ENCODE measurements at places on chromosomes 3 and 15.

DNA sequence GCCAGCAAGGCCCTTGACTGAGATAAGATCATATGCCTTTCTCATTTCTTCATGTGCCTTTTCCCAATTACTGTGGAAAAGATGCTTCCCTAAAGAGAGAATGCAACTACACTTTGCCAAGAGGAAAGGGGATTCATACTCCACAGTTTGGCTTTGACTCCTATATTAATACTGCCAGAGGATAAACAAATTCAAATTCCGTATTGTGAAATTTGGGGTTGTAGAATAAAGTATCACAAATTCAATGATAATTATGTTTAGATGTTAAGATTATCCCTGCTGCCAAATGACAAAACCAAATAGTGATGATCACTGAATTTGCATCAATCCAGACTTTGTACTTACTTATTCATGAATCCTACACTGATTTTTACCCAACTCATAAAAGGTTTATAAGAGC is 88.5 kb upstream of the MNS1 start:
- DNase-seq, result no peak

- DNase-seq, result no peak
Observed at GRCh38 chr3:146536681-146537080, 7.7 kb downstream of the PLSCR1 start.

- DNase-seq, result no peak
Observed at GRCh38 chr3:197511130-197511529, 44.6 kb downstream of the BDH1 start.

GRCh38 chr3:129413687-129414506 is 14.5 kb downstream of the EFCAB12 start:
- no peak for DNase-seq

- no peak for DNase-seq
Observed at GRCh38 chr15:62474771-62475124, 309.7 kb upstream of the C2CD4B start.

- DNase-seq, result no peak
Observed at GRCh38 chr3:138062626-138063025, 52.7 kb downstream of the CLDN18 start.

- DNase-seq, result no peak
Observed at GRCh38 chr3:105842943-105843342, 25.9 kb downstream of the CBLB start.

- no peak for DNase-seq
Observed at GRCh38 chr3:148532326-148532725, 165.4 kb upstream of the AGTR1 start.

DNA sequence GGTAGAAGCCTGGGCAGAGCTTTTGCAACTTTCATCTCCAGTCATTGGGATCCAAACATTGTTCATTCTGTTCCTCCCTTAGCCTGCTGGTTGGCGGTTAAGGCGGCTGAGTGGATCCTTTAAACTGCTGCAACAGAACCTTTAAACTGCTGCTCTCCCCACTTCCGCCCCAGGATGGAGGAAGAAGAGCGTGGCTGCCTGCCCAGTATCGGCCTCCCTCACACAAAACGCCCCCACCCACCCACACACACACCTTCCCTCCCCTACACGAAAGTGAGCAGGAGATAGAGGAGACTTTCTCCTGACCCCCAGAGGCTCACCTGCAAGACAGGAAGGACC is 460 bp upstream of the ZMAT3 start:
- DNase-seq, result no peak

- no peak for DNase-seq
Observed at GRCh38 chr3:125622381-125622791, 27.1 kb upstream of the OSBPL11 start.

DNA sequence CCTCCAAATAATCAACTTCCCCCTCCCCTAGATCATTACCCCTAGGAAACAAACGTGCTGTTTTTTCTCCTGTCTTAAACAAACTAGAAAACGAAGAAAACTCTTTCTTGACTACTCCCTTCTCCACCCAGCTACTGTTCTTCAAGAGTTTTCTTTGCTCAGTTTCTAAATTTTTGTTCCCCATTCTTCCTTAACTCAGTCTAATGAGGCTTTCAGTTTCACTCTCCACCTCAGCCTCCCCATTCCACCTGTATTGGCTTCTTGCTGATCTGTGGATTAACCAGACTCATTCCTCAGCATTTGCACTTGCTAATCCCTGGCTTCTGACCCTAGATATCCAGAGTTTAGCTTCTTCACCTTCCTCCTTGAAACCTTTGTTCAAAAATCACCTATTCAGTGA is 26.8 kb downstream of the SERPINI1 start:
- DNase-seq, result no peak

DNA sequence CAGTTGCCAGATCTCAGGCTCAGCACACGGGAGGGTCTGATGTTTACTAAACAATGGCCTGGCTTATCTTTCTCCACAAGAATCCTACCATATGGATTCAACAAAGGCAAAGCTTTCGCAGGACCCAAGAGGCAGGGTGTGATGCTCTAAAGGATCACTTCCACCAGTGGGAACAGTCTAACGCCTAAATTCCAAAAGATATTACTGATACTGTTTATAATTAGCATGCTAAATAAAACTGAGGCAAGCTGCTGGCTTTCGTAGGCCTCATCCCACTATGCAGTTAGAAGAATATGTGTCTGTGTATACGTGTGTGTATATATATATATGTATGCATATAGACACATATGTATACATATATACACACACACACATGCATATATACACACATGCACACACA is 22.3 kb downstream of the RORA start:
- no peak for DNase-seq

DNA sequence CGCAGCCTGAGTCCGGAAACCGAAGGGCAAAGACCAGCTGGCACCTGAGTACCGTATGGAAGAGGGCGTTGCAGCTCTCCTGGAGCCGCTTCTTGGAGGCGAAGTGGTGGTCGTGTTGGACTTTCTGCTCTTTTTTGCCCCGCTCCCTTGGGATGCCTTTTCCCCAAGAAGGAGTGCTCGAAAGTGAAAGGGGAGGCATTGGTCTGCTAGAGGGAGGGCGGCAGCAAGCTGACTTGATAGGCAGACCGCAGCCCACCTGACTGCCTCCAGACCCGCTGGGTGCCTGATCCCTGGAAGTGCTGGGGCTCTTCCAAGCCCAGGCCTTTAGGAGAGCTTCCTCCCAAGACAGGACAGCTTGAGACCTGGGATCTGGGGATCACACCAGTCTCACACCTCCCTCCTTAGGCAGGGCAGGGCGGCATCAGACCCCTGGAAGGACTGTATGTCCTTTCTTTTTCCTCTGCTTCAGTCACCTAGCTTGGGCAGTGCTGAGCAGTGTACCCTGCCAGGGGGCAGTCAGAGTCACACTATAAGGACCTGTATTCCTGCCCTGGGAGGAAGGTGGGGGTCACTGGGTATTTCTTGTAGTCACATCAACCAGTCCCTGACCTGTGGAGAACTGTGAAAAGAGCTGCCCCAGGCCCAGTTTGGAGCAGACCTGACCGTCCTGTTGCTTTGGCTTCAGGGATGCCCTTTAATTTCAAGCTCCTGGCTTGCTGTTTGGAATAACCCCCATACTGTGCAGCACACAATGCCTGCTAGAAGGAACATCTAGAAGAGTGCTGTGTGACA is 2.1 kb downstream of the ACVR2B start:
- DNase-seq, result no peak

DNA sequence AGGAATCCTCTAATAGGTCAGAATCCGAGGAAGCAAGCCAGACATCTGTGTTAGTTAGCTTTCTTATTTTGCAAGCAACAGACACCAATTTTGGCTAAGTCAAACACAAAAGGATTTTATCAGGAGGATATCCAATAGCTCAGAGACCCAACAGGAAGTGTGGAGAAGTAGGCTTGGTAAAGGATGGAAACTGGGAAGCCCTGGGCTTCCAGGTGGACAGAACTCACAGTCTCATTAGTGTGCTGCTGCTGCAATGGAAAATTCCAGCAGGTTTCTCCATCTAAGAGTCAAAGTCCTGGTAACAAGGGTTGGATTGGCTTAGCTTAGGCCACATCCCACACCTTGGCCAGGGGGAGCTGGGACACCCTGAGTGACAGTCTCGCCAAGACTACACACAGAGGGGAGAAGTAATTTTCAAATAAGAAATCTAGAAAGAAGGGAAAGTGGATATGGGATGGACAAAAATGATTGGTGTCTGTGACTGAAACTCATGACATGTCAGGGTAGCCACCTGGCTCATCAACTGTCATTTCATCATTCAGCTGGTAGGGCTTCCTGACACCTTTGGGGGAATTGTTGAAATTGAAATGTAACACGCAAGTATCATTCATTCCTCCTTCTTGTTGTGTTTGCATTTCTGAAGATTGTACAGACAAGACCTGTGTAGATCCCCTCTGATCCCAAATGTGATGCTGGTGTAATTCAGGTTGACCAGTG is 158.6 kb downstream of the THSD4 start:
- no peak for DNase-seq

DNA sequence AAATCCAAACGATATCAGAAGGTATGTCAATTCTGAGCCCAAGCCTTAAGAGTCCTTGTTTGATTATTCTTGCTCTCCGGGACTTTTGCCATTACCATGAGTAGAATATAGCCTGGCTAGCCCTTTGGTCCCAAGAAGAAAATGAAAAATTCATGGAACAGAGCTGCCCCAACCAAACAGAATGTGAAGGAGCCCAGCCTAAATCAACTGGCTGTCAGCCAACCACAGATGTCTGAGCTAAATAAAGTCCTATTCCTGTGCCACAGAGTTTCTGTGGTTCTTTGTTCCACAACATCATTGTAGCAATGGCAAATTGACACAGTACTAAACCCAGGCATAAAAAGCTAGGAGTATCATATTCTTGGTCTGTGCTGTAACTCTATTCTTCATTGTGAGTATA is 185.2 kb downstream of the CPNE4 start:
- DNase-seq, result no peak

GRCh38 chr3:162670181-162670580 is 1173.6 kb downstream of the OTOL1 start:
- no peak for DNase-seq

- DNase-seq, result no peak
Observed at GRCh38 chr15:56165234-56165633, 78.4 kb downstream of the RFX7 start.

DNA sequence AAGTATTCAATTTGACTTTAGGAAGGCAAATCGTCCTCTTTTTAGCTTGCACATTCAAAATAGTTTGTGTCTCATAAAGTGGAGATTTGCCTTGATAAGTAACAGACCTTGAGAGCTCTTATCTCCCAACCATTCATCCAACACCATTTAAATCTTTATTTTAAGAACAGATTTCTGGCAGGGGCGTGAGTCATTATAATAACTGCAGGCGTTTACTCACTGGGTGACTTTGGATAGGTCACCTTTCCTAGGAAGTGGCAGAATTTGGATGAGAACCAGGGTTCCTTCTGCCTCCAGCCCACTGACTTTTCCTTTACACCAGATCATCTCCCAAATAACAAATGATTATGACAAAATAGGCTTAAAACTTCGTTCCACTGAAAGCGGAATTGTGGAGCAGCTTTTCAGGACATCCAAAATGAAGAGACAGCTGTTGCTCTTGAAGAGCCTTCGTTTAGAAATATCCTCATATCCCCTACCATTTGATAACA is 5.0 kb downstream of the LMCD1 start:
- DNase-seq, result no peak

DNA sequence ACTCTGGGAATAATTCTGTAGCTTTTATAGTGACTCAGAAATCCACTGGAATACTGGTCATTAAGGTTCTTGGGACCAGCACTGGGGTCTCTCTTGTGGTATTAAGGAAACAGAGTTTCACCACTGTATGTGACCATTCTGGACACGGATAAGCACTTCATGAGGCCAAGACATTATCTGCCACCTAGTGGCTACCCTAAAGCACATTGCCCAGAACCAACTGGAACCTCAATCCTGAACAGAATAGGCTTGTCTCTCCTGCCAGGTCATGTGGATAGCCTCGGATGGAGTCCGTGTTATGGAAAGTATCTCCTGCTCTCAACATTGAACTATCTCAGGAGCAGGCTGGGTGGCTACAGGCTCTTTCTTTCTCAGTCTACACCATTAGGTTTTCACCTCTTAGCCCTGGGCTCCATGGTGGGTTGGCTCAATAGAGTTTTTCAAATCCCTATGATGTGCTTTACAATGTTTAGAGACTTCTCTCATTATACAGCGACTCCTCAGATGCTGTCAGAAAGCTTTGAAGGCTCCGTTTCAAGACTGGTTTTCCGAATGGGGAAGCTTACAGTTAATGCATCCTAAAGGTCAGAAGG is 167.6 kb upstream of the ST8SIA2 start:
- no peak for DNase-seq

DNA sequence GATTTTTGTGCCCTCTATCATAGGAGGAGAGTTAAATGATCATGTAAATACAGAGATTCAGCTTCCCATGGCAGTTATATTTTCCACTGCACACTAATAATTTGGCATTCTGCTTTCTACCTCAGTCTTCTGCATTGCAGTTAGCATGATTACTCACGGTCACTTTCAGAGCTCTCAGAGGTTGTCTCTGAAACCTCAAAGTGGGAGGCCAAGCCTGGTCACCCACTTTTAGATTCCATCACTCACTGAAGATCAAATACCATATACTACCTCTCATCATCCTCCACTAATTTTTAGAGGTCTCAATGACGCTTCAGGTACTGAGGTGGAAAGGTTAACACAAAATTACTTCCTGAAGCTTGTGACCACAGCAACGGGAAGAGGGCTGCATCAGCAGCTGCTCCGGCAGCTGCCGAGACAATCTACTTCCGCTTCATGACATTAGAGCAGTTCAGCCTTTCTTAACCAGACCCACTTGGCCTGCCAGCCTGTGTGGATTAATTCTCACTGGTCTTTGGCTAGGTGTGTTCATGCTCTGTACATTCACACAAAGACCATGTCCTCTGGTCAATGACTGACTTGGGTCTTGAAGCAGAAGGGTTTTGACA is 416.4 kb upstream of the PDZRN3 start:
- no peak for DNase-seq

DNA sequence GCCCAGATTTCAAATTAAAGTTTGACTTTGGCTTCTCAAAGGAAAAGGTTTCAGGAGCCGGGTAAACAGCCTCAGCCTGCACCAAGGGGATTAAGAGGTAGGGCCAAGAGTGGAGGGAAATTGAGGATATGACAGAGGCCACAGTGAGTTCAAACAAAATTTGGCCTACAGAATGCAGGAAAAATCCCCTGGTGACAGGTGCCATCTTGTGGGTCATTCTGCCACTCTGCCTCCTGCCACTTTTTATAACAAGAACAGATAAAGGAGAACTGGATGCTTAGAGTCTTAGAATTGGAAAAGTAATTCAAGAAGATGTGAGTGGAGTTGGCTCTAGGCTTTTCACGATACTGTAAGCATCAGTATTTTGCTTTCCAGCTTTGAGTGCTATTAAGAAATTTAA is 253.2 kb downstream of the NR2F2 start:
- no peak for DNase-seq

DNA sequence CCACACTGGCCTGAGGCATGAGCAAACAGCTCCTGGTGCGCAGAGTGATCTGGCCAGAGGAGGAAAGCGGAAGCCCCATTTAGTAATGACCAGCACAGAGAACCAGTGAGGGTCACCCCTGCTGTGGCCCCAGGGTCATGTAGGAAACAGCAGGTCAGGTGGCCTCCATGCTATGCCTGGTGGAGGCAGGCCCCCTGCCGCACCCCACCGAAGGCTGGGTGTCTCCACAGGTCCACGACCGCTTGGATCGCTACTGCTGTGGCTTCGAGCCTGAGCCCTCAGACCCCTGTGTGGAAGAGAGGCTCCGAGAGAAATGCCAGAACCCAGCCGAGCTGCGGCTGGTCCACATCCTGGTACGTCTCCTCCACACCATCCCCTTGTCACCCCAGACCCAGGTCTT is 52.6 kb downstream of the POMGNT2 start:
- no peak for DNase-seq

GRCh38 chr3:106172101-106172500 is 303.3 kb upstream of the CBLB start:
- DNase-seq, result no peak

Data from activated CD8-positive, alpha-beta memory T cell treated with anti-CD3 and anti-CD28 coated beads for 4 hours (primary cell).